ENCODE measurements at places on chromosomes 2 and 18.

DNA sequence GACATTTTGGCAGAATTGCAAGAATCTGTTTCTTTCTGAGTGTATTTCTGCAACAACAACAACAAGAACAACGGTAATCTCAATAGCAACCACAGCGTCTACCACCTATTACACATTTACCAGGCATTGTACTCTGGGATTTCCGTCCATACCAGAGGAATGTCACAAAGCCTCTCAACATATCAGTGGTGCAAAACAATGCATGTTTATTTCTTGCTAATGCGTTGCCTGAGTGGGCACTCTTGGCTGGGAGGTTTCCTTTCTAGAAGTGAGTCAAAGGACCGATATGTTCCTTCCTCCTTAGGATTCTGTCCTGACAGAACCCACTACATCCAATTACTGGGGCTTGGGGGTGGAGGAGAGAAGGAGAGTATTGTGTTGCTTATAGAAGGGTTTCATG is 585.6 kb downstream of the TSN start:
- no peak for DNase-seq

DNA sequence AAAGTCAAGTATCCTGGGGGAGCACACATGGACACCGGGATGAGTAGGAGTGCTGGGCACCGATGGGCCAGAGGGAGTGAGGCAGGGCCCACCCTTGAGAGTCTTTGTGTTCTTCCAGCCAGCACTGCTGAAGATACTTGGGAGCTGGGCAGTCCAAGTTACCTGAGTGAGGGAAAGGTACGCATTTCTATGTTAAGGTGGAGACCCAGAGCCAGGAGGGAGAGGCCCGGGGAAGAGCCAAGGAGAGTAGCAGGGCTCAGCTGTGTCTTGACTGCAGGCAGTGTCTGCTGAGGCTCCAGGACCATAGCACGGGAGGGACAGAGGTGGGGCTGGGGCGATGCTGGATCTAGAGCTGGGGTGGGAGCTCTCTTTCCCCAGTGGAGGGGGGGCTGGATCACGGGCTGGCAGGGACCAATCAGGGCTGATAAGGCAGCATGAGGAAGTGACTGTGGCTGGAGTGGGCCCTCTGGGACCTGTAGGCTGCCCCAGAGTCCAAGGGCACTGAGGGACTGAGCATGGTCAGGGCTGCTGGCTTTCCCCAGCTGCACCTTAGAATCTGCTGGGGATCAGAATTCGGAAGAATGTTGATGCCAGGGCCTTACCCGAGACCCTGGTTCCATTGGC is 289.2 kb downstream of the PHLPP1 start:
- no peak for DNase-seq

GRCh38 chr2:7083580-7084509 is 166.6 kb downstream of the RNF144A start:
- peak; percentile 85 for DNase-seq

GRCh38 chr18:51153659-51154371 is 43.7 kb downstream of the MEX3C start:
- peak; percentile 98 for DNase-seq

DNA sequence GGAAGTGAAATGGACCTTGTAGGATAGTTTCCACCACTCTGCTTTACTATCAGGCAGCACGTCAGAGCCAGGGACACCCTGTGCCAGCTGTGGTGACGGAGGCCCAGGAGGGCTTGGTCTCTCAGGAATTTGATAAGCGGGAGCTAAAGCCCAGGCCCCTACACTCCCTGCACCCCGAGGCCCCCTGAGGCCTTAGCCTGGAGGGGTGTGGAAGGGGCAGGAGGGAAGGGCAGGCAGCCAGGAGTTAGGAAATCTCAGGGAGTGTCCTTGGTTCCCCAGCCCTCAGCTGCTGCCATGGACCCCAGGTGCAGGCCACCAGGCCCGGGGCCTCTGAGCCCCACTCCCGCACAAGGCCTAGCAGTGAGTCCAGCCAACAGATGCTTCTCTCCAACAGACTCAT is 38.2 kb downstream of the PDIA6 start:
- DNase-seq = no peak

DNA sequence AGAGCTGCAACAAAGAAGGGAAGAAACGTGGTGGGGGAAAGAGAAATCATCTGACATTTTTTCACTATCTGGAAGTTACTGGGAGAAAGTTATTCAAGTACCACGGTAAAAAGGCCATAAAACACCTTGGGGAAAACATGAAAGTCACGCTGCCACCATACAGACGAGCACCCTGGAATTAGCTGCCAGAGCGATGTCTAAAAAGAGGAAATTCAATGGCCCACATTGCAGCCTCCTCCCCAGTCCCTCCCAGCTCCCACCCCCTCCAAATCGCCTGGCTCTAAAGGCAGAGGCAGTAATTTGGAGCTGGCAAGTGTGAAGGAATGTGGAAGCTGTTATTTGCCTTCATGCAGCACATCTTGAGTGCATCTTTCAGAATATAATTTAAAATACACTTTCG is 192.0 kb downstream of the ALK start:
- no peak for DNase-seq

Measured in NAMALWA (cell line).